ENCODE measurements at places on chromosomes 2 and 18.

- no peak for DNase-seq
Observed at GRCh38 chr2:34567128-34567527, 968.0 kb upstream of the FAM98A start.

- no peak for DNase-seq
Observed at GRCh38 chr2:44578471-44579093, 216.8 kb downstream of the CAMKMT start.

DNA sequence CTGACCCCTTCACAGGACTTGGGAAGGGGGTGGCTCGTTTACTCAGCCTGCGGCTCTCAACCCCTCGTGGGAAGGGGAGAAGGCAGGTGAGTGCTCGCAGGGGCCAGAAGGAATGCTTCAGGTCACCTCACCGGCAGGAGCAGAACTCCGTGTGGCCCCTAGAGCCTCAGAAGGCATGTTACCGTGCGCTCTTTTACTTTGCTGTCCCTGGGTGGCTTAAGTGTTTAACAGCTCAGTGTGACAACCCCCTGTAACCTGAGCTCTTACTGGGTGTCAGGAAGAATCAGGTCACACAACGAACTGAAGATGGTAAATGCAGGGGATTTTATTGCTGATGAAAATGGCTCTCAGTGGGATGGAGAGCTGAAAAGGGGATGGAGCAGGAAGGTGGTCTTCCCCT lies 1235.4 kb downstream of the LRP1B start:
- DNase-seq, result no peak

DNA sequence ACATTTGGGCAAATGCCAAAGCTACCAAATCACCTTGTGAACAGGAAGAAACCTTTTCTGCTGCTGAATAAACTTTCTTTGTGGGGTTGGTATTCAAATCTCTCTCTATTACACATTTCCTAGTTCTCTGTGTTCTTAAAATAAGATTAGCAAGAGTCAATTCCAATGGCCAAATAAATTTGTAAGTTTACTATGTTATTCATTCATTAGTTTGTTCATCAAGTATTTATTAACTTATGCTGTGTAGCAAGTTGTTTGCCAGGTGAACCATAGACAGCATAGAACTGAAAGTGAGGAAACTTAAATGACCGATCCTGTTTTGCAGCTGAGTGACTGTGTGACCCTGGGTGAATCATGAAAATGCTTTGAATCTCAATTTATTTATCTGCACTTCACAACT lies 37.7 kb upstream of the FSHR start:
- DNase-seq, result no peak

DNA sequence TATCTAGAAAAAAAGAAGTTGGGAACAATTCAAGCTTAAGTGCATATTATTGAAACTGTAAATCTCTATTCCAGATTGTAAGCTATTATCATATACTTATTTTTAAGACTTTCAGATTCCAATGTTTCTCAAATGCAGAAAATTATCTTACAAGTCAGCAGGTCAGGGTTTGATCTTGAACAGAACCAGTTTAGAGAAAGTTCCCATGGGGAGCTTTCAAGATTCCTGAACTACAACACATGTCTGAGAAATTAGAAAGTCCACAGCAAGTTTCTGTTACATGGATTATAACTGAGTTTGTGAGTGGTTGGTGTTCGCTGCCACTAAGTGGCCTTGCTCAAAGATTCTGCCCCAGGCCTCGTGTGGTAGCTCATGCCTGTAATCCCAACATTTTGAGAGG lies 31.6 kb upstream of the SP3 start:
- no peak for DNase-seq

DNA sequence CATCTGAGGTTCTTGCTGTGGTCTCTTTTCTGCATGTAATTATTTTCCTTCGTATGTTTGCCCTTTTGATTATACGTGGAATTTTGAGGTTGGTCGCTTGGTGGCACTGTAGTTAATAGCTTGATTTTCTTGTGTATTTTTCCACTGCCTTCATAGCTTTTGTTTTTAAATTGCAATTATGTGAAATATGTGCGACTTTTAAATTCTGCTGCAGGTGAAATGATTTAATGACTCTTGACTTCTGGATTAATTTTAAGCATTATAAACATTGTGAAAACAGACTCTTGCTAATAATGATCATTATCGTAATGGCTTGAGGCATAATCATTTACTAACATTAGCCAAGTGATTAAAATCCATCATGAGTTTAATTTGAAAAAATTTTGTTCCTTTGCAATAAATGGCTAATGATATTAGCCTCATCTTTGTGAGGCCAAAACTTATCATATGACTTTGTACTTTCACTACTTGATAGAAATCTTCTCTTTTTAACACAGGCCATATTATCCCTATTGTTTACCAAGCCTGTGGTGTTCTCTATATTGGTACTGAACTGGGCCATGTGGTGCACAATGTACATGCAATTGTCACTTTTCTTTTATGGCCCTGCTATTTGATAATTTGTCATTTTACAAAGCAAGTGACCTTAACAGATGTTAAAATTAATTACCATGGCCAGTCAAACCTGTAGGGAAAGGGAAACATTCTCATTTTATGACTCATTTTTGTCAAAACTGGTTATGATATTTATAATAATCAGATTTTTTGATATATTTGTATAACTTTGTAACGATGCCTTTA lies 62.8 kb upstream of the NEUROD1 start:
- peak; percentile 44 for DNase-seq

GRCh38 chr2:113922335-113922734 lies 32.4 kb downstream of the ACTR3 start:
- DNase-seq, result no peak

DNA sequence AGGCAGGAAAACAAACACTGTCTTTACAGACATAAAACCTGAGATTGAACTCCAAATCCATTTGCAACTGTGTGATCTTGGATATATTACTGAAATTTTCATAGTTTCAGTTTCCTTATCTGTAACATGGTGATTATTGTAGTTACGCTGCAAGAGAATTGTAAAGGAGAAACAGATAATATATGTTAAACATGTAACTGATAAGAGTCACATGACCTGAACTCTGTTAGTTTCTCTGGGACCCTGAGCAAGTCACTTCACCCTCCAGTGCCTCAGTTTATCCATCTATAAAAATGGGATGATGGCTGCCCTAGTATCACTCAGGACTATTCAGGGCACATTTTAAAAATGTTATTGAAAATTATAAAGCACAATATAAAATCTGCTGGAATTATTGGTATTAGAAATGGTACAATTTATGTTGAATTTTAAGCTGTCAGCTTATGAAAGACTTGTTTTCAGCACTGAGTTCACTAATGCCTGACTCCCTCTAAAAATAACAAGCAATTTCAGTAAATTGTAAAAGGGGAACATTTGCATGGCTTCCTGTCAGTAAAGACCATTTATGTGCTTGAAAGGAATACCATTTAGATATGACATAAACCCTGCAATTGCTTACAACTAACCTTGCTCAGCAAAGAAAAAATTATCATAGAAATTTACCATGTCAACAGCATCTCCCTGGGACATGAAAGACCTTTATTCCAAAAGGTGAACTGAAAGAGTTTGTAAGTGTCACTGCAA lies 393.5 kb downstream of the RAD51AP2 start:
- no peak for DNase-seq

GRCh38 chr18:59340817-59341216 lies 18.2 kb downstream of the LMAN1 start:
- DNase-seq, result no peak

DNA sequence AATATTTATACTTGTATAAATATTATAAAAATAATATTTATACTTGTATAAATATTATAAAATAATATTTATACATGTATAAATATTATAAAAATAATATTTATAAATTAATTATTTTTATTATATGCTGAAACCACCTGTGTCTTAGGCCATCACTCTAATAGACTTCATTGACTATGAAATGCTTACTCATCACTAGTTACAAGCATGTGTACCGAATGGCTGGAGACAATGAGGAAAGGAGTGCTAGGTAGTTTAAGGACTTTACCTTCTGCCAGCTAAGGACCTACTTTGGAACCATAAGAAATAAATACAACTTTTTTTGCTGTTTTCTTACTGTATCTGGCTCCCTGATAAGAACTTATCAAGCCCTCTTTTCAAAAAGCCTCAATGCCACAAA lies 228.8 kb downstream of the LRRTM1 start:
- no peak for DNase-seq

GRCh38 chr2:73979021-73979420 lies 5.7 kb upstream of the TET3 start:
- no peak for DNase-seq

All from fibroblast of skin of left quadriceps (primary cell).